Stimulated activated effector memory CD8-positive, alpha-beta T cell treated with anti-CD3 and anti-CD28 coated beads, Interleukin-12 subunit alpha, Interleukin-12 subunit beta, amount 100 ng/mL, for 72 hours (primary cell): ENCODE measurements at places on chromosomes 1 and 21.

DNA sequence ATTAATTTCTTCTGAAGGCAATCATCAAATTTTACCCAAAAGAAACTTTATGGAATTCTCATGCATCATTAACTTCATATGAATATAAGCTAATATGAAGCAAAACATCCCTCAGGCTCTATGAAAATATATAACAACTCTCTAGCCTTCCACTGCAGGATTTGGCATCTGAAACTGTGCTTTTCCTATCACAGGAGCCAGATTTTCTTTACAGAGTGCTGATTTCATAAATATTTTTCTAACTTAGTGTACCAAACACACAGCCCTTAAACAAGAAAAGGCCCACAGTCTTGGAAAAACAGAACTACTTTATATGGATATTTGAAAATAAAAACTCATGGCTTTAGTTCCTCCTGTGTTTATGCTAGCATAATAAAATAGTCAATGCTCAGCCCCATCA is 559.5 kb upstream of the CHRM3 start:
- DNase-seq, result no peak

- DNase-seq, result no peak
These were observed 724 bp downstream of the ST7L start for GRCh38 chr1:112618114-112618720.

DNA sequence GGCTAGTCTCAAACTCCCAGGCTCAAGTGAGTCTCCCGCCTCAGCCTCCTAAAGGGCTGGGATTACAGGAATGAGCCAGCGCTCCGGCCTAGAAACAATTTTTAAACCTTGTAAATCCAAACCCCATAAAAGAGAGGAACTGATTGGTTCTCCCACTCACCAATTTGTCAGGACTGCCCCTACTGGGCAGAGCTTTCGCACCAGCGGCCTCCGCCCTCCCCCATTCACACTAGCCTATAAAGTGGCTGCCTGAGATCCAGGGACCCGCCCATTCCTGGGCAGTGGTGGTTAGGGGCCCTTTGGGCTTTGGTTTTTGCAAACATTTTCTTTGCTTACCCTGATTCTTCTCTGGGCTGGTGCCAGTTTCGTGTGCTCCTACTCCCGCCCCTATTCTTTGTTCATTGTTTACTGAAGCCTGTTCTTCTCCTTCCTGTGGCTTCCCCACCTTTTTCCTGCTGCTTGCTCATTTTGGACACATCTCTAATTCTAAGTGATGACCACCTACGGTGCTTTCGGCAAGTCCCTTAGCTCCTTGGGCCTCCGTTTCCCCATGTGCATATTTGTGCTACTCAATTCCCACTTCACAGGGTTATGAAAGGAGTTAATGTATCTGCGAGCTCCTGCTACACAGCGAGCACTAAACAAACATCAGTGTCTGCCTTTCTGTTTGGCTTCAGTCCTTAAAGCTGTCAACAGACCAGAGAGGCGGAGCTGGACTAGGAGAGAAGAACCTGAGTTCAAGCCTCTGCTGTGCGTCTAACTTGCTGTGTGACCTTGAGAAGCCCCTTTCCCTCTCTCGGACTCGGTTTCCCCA is 39.8 kb upstream of the CLIC4 start:
- no peak for DNase-seq

GRCh38 chr1:17200246-17200645 is 4.7 kb upstream of the PADI1 start:
- DNase-seq, result no peak

- no peak for DNase-seq
These were observed 7.7 kb upstream of the GPATCH4 start for GRCh38 chr1:156608981-156609380.
